Thyroid gland (tissue), 4 donors: ENCODE measurements at places on chromosomes 4 and X. TPM values are rescaled to one million over a fixed set of nuclear protein-coding genes. Genes with fewer than 3 reads are reported as not detected.

SMIM10 gene
- total RNA-seq, result 7.4 TPM

DNA sequence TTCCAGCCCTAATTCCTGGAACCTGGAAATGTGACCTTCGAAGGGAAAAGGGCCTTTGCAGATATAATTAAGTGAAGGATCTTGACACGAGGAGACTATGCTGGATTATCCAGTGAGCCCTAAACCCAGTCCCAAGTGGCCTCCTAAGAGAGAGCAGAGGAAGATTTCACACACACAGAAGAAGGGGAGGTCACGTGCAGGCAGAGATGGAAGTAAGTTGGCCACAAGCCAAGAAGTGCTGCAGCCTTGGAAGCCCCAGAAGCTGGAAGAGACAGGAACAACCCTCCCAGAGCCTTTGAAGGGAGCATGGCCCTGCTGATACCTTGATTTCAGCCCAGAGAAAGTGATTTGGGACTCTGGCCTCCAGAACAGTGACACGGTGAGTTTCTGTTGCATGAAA lies 51.9 kb downstream of the EVC2 start:
- no peak for DNase-seq
- H3K4me3 ChIP-seq, result no peak overlapping the region
- H3K27me3 ChIP-seq, result no peaks in the 10 kb centered on the region
- H3K27ac ChIP-seq, result no peak overlapping the region
- H3K4me1 ChIP-seq, result no peaks in the 10 kb centered on the region

CHRDL1 gene
- total RNA-seq, result 75.8 TPM

PAGE1 gene
- not detected for total RNA-seq

- no peaks in the 10 kb centered on the region for H3K27me3 ChIP-seq
- no peaks in the 10 kb centered on the region for H3K4me1 ChIP-seq
- H3K27ac ChIP-seq, result no peak overlapping the region
- H3K36me3 ChIP-seq, result no peaks in the 10 kb centered on the region
- no peak overlapping the region for H3K4me3 ChIP-seq
- no peak for DNase-seq
These were observed 33.7 kb downstream of the WDR17 start for GRCh38 chr4:176099314-176099713.

GRCh38 chr4:99651016-99651769 lies 6.4 kb downstream of the C4orf54 start:
- peaks cover 12% of the 10 kb centered on the region for H3K4me1 ChIP-seq
- no peaks in the 10 kb centered on the region for H3K36me3 ChIP-seq
- no peaks in the 10 kb centered on the region for H3K27me3 ChIP-seq
- no peak overlapping the region for H3K27ac ChIP-seq
- no peak overlapping the region for H3K4me3 ChIP-seq
- DNase-seq, result no peak
